ENCODE measurements at places on chromosomes 13 and 19.

- no peak for DNase-seq
Measured at GRCh38 chr13:52061587-52061986, 37.1 kb downstream of the UTP14C start.

DNA sequence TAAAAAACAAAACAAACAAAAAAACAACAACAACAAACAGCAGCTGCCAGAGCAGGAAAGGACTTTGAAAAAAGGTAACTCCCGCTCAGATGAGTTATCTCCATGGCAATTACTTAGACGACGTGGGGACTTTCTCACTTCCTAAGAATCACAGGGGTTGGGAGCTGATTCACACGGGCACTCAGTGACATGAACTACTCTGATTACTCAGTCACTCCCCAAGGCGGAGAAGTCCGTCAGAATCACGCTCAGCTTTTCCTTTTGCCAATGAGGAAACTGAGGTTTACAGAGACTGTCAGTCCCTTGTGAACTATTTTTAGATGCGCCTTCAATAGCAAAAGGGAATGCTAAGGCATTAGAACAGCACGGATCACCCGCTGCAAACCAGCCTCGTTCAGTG lies 32.3 kb upstream of the MATK start:
- DNase-seq = no peak

- DNase-seq = no peak
Measured at GRCh38 chr13:94956417-94957110, 244.2 kb upstream of the SOX21 start.

DNA sequence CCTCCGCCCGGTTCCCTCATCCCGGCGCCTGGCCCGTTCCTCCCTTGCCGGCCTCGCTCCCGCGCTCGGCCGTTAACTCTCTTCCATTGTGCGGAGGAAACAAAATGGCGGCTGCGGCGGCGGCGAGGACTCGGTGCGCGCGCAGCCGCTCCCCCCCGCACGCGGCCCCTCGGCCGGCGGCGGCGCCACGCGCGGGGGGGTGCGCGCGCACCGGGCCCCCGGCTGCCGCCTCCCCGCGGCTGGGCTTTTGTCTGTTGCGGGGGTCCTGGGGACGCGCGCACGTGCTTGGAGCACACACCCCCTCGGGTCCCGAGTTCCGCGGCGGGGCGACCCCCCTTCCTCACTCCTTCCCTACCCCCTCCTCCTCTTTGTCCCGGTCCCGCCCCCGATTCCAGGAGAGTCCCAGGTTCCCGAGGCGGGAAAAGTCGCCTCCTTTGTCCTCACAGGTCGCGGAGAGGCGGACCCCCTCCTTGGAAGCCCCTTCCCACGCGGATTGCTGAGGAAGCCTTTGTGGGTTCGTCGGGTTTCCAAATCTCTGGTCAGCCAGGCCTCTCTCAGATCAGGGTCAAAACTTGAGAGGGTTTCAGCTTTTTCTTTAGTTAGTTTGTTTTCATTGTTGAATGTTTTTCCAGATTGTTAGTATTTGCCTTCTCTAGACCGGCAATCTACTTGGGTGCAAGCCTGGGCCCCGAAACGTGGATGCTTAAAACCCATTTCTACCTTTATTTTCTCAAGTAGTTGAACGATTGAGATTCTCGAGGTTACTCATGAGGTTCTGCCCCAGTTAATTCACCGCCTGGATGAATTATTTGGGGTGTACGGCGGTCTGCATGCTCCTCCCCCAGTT lies 687 bp downstream of the ILF3 start:
- no peak for DNase-seq

DNA sequence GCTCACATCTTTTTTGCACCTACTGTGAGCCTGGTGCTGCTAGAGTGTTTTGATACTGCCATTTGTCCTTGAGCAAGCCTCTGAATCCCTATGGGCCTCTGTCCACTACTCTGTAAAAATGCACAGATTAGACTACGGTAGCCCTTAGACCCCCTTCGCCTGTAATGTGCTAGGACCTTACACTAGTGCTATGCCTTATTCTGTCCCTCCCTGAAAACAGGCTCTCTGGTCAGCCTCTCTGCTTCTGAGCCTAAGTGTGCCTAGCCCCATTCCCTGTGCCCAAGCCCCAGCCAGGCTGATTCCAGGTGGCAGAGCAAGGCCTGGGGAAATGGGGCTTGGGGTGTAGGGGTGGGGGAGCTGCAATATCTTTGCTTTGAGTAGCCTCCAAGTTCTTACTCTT lies 10.7 kb downstream of the HMGB1 start:
- peak; percentile 62 for DNase-seq

DNA sequence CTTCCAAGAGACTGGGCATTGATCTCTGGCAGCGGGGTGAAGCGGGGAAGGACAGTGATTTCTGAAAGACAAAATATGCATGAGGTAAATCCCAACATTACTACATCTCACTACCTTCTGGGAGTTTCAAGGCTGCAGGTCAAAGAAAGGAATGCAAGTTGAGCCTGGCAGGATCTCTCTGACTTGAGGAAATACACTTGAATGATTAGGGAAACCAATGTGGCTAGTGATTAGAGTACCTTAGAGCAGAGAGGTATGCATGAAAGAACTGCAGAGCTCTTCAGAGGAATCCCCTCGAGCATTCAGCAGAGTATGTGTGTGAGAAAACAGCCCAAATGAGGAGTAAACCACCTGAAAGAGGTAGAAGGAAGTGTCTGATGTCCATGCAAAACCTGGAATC lies 2874.1 kb upstream of the PCDH20 start:
- DNase-seq = no peak

GRCh38 chr13:44237276-44237767 lies 136.3 kb upstream of the SERP2 start:
- peak; percentile 97 for DNase-seq

DNA sequence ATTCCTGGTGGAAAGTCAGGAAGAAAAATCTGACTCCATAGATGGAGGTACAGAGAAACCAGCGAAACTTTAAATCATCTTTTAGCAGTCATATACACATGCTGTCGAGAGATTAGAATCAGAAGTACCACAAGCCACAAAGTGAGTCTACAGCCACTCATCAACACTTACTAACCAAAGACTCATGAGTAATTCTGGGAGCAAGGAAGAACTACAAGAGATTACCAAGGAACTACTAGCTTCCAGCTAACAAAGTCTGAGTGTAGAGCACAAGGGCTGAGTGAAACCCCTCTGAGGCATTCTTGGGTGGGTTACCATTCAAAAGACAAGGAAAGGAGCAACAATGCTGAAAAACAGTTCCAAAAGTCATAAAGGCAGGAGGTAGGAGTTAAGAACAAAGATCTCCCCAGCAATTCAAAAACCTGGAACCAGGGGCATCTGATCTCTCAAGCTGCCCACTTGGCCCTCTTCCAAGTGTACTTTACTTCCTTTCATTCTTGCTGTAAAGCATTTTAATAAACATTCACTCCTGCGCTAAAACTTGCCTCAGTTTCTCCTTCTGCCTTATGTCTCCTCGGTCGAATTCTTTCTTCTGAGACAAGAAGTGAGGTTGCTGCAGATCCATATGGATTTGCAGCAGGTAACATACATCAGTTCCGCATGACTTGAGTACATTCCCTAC lies 13.0 kb downstream of the RBM26 start:
- no peak for DNase-seq

- no peak for DNase-seq
Measured at GRCh38 chr13:101627556-101627943, 175.1 kb downstream of the ITGBL1 start.

DNA sequence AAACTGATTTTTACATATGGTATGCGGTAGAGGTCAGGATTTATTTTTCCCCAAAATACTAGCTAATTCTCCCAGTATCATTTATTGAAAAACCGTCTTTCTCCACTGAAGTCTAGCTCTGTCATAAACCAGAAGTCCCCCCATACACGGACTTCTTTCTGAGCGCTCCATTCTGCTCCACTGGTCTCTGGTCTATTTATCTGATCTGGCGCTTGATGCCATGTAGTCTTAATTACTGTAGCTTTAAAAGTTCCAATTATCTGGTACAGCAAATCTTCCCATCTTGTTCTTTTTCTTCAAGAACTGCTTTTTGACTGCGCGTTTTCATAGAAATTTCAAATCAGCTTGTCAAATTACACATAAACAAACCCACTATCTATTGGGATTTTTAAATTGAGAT lies 13.7 kb downstream of the DCUN1D2 start:
- no peak for DNase-seq

GRCh38 chr13:47794963-47795362 lies 206.1 kb downstream of the SUCLA2 start:
- DNase-seq = no peak

DNA sequence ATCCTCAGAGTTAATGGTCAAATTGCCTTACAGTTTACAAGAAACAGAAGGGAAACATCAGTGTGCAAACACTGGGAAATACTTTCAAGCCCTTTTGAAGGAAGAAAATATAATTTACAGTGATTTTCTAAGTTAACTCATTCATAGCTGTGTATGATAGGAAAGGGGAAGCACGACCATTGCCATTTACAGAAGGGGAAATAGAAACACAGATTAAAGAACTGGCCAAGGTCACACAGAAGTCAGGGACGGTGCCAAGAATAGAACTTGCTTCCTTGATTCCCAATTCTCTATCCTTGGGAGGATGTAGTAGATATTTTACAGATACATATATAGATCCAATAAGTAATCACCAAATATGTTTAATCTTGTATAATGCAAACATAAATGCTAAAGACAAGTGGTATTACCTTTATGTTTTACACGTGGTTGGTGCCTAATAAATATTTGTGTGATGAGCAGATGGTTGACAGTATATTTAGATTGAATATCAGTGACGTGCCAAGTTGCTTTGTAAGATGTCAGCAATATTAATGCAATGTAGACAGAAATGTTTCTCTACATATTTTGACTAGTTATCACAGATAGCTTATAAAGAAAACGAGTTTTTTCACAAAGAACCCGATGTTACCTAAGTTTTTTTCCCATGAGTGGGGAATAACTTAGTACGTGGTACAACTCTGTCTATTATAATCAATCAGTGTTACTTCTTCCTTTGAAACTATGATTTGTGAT lies 73.1 kb downstream of the FLT1 start:
- no peak for DNase-seq

- DNase-seq = no peak
Measured at GRCh38 chr19:31356587-31357314, 7.5 kb upstream of the TSHZ3 start.

DNA sequence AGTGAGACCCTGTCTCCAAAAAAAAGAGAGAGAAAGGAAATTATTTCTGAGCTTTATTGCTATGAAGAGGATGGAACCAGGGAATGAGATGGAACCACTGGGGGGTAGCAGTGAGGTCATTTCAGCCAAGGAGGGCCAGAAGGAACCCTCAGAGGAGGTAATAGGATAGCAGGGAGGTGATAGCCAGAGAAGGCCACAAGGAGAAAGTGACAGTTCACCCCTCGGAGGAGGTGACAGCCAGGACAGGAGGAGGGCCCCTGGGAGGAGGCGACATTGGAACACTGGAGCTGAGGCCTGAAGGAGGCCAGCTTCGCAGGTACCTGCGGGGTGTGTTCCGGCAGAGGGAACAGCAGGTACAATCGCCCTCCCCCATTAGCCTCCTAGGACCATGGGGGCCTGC lies 675 bp upstream of the PGPEP1 start:
- DNase-seq = no peak

GRCh38 chr19:11073568-11073967 lies 15.7 kb upstream of the LDLR start:
- DNase-seq = no peak

- no peak for DNase-seq
Measured at GRCh38 chr13:35349673-35350278, 126.7 kb downstream of the MAB21L1 start.

GRCh38 chr13:45086484-45086883 lies 33.8 kb upstream of the GTF2F2 start:
- DNase-seq = no peak

- no peak for DNase-seq
Measured at GRCh38 chr13:108342369-108343289, 73.1 kb downstream of the TNFSF13B start.

DNA sequence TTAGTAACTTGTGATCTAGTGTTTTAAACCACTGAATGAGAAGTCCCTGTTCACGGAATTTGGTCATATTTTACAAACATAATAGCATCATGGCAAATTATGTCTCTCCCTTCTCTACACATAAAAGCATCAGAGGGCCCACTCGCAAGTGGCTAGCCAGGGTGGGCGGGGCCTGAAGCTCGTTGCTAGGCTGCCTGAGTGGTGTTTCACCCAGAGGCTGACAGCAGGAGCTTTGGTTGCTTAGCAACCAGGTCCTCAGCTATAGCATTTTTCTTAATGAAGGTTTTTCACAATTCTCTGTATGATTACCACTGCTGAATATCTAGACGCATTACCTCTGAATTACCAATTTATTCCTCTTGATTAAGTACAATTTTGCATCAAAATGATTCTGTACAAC lies 126.5 kb downstream of the NALCN start:
- no peak for DNase-seq

DNA sequence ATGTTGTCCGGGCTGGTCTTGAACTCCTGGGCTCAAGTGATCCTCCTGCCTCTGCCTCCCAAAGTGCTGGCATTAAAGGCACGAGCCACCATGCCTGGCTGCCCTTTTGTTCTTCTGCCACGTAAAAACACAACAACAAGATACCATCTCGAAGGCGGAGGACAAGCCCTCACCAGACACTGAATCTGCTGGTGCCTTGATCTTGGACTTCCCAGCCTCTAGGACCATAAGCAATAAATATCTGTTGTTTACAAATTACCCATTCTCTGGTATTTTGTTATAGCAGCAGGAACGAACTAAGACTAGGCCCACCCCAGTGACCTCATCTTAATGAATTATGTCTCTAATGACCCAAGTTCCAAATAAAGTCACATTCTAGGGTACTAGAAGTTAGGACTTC lies 128.4 kb upstream of the CACNA1A start:
- no peak for DNase-seq

- no peak for DNase-seq
Measured at GRCh38 chr13:20685092-20685491, 18.4 kb upstream of the IL17D start.

DNA sequence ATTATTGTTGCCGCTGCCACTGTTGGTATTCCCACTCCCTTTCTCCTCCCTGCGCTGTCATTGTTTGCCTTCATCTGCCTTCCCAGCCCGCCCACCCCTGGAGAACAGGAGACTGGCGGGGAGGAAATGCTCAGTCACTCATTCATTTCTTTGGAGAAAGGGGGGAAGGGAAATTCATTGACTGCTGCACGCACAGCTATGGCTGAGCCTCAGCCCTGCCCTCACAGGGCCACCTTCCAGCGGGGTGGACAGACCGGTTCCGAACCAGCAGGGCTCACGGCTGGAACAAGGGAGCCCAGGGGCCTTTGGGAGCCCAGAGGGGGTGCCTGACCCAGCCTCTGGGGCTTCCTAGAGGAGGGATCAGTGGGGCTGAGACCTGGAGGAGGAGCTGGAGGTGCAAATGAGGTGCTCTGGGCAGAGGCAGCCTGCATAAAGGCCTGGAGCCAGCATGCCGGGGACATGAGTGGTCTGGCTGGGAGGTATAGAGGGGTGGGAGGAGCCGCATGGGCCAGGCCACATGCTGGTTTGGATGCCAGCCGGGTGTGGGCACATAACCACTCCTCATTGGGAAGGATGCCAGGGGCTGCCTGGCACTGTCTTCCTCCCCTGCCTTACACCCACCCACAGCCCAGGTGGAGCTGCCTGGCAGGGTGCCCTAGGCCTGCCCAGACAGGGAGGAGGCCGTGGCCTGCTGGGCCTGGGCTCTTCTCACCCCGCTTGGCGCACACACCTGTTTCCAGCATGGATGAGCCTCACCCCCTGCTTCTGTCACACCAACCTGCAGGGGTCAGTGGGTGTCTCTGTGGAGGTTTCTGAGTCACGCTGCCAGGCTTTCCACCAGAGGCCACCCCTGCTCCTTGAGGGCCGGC lies 26.8 kb downstream of the PPP5C start:
- DNase-seq = no peak

Measured in vagina (tissue), 2 donors.